ENCODE measurements at places on chromosomes 3 and 15.
A peak's percentile ranks its signal among the peaks of the same experiment; 100 is the strongest.

GRCh38 chr3:64108231-64108630 is 84.9 kb upstream of the PSMD6 start:
- DNase-seq, result peak; percentile 1

GRCh38 chr15:91077029-91077428 is 23.0 kb upstream of the SV2B start:
- DNase-seq, result no peak

DNA sequence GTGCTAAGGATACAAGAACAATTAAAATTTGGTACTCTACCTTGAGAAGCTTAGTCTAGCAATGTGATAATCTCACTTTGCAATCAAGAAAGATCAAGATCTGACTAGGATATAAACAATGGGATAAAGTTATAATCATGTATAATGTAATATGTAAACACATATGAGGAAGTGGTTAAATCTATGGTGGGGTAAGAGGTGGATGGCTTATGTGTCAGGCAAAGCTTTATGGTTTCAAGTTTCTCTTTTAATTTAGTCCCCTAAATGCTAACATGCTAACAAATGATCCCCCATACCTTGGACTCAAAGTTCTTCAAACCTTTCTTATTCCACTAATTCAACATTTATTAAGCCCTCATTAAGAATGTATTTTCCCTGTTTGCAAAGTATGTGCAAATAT is 2.5 kb downstream of the RSL24D1 start:
- DNase-seq, result no peak

- peak; percentile 22 for DNase-seq
Observed at GRCh38 chr15:53457479-53457878, 302.0 kb downstream of the WDR72 start.

- DNase-seq, result no peak
Observed at GRCh38 chr3:29332195-29332637, 51.3 kb downstream of the RBMS3 start.

DNA sequence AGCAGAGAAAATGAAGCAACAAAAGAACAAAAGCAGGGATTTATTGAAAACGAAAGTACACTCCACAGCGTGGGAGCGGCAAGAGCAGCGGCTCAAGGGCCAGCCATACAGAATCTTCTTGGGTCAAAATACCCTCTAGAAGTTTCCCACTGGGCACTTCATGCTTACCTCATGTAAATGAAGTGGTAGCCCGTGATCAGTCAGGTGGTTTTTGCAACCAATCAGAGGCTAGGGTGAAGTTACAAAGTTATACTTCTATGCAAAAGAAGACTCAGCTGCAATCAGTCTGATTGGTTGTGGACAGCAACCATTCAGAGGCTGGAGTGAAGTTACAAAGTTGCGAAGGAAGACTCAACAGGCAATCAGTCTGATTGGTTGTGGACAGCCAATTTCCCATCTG is 37.8 kb upstream of the TRH start:
- peak; percentile 21 for DNase-seq

GRCh38 chr15:84736375-84736774 is 12.0 kb upstream of the ZNF592 start:
- DNase-seq, result no peak

- no peak for DNase-seq
Observed at GRCh38 chr15:79970624-79971434, at the start of gene BCL2A1. TSS of gene BCL2A1 (minus strand) at chr15:79971196. CDS start at chr15:79971119, 77 bp downstream.

- DNase-seq, result peak; percentile 67
Observed at GRCh38 chr3:157618075-157618760, 115.0 kb upstream of the VEPH1 start.
